ENCODE measurements at places on chromosomes 4 and X.

DNA sequence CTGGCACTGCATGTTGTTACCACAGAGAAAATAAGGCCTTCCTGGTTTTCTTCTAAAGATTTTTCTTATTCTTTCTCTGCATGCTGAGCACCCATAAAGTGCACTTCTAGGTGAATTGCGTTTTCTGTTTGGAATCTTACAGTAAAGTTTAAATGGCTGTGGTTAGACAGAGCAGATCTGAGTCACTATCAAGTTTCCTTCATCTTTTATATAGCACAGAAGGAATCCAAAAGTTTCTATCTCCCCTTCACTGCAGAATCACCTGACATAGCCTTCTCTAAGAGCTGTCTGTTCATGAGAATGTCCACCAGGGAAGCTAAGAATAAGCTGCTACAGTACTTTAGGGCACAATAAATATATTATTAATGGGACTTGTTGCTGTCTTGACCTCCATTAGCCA, 455.5 kb upstream of the FAM241A start:
- DNase-seq = no peak

GRCh38 chr4:25878676-25879075, 15.9 kb upstream of the SEL1L3 start:
- DNase-seq = no peak

DNA sequence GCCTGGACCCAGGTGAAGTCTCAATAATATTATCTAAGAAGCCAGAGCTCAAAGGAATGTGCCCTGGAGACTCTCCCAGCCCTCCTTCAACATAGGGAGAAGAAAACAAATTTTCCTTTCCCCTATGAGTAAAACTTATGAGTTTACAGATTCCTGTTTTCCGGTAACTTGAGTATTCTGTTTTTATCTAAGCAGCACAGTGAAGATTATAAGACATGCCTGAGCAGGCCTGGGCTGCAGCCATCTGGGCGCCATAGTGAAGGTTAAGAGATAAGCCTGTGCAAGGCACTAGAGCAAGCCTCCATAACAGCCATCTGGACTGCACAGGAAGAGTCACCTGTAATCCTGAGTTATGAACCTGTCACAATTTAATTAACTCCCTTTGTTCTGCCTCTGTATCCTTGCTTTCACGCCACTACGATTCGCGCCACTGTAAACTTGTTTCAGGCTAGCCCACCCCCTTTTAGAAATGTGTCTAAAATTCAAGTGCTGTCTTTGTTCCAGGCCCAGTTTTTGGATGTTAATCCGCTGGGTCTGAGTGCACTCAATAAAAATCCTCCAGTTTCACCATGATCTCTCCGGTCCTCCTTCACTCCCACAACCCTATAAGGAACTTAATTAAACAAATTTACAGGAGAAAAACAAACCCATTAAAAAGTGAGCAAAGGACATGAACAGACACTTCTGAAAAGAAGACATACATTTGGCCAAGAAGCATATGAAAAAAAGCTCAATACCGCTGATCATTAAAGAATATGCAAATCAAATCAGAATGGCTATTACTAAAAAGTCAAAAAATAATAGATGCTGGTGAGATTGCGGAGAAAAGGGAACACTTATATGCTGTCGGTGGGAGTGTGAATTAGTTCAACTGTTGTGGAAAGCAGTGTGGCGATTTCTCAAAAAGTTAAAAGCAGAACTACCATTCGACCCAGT, 189.5 kb downstream of the APBB2 start:
- DNase-seq = no peak

DNA sequence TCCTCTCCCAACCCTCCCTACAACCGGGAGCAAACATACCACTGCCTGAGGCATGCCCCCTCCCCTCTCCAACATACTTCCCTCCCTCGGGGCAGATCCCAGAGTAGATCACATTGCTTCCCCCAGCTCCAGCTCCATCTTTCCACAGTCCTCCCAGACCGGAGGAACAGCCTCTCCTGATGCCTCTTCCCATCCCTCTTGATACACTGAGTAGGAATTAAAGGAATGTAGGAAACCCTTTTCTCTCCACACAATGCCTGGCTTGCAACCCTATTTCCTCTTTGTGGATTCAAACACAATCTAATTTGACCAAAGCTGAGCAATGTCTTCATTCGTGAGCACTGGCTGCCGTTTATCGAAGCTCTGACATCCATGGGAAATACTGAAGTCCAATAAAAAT, 339.8 kb downstream of the BCOR start:
- no peak for DNase-seq

DNA sequence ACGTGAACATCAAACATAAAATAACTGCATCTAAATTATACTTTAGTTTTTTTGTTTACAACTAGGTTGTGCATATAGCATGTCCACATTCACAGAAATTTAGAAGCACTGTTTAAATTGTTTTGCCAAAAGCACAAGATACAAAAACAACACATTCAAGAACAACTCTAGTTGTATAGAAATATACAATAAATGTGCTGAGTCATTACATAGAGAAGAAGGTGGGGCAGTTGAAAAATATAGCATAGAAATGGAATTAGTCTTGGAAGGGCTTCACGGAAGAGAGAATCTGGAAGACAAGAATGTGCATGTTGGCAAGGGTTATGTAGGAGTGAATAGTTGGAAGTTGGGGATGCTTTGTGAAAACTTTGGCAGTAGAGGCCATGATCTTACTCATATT, 239.0 kb upstream of the GLRA2 start:
- no peak for DNase-seq

DNA sequence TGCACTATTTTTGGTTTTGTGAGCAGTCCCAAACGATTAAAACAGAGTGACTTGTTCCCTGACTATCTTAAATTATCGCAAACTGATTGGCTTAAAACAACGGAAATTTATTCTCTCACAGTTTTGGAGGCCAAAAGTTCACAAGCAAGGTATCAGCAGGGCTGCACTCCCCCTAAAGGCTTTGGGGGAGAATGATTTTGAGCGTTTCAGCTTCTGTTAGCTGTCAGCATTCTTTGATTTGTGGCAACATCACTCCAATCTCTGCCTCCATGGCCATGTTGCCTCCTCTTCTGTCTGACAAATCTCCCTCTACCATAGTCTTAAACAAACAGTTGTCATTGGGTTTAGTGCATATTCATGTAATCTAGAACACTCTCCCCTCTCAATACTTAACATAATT, 459.6 kb upstream of the ATOH1 start:
- DNase-seq = no peak

DNA sequence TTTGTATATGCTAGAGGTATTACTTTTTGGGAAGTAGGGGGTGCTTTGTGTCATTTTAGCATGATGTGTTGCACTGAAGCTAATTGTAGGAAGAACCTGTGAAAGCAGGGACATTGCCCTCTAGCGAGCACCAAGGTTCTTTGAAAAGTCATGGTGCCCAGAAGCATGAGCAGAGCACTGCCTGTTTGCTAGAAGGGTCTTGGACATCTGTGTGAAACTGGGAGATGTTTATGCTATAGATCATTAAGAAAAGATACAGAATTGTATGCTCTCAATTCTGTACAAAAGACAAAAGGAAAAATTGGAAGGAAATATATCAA, 14.7 kb downstream of the GRPR start:
- no peak for DNase-seq

GRCh38 chr4:172601195-172601594, 567.4 kb upstream of the GALNT7 start:
- no peak for DNase-seq

DNA sequence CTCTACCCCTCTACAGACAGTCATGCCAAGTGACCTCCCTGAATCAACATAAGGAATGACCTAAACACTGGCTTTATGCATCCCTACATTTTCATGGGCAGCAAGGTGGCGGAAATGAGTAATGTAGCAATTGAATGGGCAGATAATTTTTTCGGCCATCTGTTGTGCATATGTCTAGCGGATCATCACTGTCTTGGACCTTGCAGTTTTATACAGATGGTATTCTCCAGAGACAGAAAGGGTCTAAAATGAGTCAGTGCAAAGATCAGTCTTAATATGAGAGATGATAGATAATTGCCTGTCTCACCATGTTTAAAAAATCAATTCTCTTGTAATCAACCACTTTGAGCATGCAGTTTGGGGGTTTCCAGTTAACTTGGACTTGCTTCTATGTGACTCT, 177.3 kb upstream of the DKK2 start:
- no peak for DNase-seq

GRCh38 chr4:82050796-82051195, 323.0 kb downstream of the HNRNPD start:
- DNase-seq = no peak

DNA sequence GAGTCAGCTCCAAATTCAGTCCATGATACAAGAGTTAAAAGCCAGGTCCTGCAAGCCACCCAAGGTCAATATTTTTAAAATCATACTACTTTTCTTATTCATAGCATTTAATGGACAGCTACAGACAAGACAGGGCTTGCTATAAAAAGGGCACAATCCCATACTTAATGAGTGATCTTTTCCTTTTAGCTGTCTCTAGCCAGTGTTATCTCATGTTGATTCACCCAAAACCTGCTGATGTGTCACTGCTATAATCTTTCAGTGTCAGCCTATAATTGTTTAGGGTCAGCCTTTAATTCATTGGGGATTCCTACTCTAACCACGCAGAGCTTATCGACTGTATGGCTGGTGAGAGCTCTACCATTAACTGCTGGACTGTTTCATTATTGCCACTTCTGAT, 51.2 kb upstream of the HCCS start:
- no peak for DNase-seq

- DNase-seq = no peak
These were observed 228.7 kb downstream of the PRDM5 start for GRCh38 chr4:120693816-120694215.

DNA sequence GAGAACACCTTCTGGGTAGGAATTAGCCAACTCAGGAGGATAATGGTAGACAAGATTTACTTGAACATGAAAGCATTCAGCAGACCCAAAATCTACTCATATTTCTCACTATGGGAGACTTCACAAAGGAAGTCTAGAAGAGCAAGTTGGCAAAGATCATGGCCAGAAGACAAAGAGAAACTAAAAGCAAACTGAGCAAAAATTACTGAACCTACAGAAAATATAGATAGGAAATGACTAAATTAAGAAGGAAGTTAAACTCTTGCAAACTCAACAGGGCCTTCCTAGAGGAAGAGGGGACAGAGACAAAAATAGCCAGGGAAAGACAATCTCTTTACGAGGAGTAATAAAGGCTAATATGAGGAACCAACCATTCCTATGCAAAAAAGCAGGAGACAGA, 18.7 kb downstream of the CORIN start:
- no peak for DNase-seq

DNA sequence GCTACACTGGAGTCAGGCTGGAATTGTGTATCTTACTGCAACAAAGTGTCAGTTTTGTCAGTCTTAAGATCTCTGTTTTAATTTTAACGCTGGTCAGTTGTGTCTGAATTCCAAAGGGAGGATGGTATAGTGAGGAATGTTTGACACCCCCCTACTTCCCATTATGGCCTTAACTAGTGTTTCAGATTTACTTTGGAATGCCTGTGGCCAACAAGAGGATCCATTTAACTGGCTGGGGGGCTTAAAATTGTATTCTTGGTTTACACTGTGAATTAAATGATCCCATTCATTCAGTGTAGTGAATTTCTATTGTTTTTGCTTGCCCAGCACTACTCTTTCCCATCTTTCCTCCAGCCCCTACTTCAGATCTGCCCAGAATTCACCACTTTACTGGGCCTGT, 75.8 kb upstream of the IQCM start:
- DNase-seq = no peak

GRCh38 chrX:6225288-6225910, 3.3 kb downstream of the NLGN4X start:
- DNase-seq = no peak

GRCh38 chr4:103692615-103693014, 27.2 kb downstream of the TACR3 start:
- DNase-seq = no peak

- DNase-seq = no peak
These were observed 3.1 kb downstream of the ZNF827 start for GRCh38 chr4:145935253-145936141.

DNA sequence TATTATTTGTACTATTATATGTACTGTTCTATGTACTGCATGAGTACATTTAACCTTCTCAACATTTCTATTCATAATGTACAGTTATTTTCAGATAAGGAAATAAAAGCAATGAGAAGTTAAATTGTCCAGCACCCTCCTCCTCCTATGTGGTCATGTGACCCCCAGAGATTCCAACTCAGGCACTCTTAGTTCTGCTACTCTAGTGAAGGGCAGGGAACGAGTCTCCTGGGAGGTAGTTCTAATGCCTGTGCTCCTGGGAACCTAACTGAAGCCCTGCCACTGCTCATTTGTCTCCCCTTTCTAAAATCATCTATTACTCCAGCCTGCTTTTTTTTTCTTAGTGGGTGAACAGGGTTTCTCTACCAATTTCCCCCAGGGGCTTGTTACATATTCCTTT, 105.9 kb upstream of the GPRIN3 start:
- DNase-seq = no peak

- no peak for DNase-seq
These were observed 122.3 kb downstream of the ARHGAP10 start for GRCh38 chr4:147854154-147854553.

- no peak for DNase-seq
These were observed 64.7 kb upstream of the RPL34 start for GRCh38 chr4:108555701-108556100.

GRCh38 chrX:131951166-131951565, 71.9 kb upstream of the STK26 start:
- DNase-seq = no peak

All from gastrocnemius medialis (tissue), 4 donors.